ENCODE measurements at places on chromosomes 13 and 19.

GRCh38 chr19:51163257-51163656, 21.2 kb downstream of the SIGLEC7 start:
- DNase-seq = no peak

- DNase-seq = no peak
Observed at GRCh38 chr13:113588394-113589111, 4.0 kb downstream of the TFDP1 start.

- DNase-seq = no peak
Observed at GRCh38 chr13:34208336-34208735, 390.4 kb downstream of the RFC3 start.

DNA sequence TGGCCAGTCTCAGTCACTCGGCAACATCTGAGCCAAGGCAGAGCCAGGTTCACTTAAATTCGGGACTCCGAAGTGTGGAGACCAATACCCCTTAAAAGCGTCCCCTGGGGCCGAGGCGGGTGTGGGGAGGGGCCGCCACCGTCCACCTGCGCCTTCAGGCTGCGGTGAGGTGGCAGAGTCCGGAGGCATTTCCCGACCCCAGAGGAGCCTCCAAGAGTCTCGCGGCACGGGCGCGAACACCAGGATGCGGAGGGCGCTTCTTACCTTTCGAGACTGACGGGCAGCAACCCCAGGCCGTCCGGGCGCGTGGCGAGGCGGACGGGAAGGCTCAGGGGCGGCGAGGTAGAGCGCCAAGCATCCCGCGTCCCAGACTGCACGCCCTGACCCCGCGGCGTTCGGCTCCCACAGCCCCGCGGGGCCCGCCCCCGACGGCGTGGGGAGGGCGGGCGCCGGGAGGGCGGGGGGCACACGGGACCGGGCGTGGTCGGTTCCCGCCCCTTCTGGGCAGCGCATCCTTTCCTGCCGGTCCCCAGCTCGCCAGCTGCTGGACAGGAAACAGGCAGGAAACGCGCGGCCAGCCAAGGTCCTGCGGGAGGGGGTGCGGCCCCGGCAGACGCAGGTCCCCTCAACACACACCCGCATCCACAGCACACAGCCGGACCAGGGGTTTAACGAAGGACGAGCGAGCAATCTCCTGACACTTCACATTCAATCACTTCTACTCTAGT, at the start of gene THSD1:
THSD1 (minus strand) TSS at position 406 of the 728 bp plus-strand sequence. CDS start 3,572 bp downstream, outside the sequence.
- DNase-seq = no peak

DNA sequence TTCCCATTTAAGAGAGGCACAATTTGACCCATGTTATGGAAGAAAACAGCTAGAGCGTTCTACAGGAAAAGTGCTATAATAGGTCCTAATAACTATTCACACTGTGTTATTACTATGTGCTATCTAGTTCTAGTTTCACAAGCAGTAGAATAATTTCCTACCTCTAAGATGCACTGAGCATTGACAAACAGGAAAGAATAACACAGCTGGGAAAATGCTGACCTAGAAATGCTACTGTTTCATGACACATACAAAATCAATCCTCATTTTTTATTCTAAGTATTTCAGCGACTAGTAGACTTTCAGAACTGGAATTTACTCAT, 259.5 kb downstream of the ITGBL1 start:
- DNase-seq = no peak

DNA sequence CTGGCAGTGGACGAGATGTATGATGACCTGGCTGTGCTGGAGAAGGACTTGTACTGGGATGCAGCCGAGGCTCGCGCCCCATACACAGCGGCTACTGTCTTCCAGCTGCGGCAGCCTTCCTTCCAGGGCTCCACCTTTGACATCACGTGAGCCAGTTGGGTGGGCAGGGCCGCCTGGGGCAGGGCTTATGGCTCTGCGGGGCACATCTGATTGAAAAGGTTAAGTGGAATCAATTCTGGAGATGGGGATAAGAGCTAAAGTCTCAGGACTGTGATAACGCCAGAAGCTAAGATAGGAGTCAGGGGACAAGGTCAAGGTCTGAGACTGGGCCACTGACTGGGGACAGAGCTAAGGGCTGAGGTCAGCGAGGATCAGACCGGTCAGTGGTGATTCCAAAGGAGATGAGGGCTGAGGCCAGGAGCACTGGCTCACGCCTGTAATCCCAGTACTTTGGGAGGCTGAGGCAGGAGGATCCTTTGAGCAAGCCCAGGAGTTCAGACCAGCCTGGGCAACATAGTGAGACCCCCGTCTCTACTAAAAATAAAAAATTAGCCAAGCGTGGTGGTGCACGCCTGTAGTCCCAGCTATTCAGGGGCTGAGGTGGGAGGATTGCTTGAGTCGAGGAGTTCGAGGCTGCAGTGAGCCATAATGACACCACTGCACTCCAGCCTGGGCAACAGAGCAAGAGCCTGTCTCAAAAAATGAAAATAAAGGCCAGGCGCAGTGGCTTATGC, 4.7 kb downstream of the BEST2 start:
- DNase-seq = no peak

GRCh38 chr13:93259527-93260080, 33.0 kb downstream of the GPC6 start:
- DNase-seq = no peak

DNA sequence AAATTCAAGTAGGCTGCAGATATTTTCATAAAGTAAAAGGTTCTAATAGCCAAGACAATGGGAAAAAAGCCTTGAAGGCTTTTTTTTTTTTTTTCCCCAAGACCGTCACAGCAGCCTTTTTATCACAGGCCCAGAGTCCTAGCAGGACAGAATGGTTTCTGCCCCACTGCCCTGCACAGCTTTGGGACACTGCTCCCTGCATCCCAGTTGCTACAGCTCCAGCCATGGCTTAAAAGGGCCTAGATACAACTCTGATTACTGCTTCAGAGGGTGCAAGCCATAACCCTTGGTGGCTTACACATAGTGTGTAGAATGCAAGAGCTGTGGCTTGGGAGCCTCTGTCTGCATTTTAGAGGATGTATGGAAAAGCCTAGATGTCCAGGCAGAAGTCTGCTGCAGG, 1362.8 kb downstream of the SLITRK5 start:
- no peak for DNase-seq

DNA sequence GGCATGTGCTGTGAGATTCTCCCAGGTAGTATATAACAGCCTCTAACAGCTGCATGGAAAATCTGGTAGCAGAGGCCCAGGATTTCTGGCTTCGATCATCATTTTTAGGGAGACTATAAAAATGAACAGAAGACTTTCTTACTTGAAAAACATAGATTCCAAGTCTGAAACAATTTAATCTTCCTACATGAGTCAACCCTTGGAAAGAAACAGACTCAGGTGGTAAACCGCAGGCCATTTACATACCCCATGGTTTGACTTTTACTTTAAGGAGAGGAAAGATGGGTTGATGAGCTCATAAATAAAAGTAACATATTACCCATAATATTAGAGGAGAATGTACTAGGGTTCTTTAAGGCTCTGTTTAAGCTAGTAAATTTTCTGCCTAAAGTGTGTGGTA, 121.6 kb downstream of the CYSLTR2 start:
- no peak for DNase-seq

DNA sequence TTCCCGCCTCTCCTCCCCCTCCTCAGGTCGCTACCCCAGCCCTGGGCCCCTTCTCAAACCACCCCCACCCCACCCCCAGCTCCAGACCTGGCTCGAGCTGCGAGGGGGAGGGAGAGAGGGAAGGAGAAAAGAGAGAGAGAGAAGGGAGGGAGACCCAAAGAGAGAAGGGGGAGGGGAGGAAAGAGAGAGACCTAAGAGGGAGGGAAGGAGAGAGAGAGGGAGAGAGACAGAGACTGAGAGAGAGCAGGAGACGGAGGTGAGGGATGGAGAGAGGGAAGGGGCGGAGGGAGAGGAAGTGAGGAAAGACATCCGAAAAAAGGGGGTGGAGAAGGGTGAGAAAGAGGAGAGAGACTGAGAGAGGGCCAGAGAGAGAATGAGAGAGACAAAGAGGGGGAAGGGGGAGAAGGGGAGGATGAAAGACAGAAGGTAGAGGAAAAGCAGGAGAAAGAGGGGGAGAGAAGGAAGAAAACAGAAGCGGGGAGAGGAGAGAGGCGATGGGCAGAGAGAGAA, 2.0 kb upstream of the SPACA6 start:
- DNase-seq = no peak

DNA sequence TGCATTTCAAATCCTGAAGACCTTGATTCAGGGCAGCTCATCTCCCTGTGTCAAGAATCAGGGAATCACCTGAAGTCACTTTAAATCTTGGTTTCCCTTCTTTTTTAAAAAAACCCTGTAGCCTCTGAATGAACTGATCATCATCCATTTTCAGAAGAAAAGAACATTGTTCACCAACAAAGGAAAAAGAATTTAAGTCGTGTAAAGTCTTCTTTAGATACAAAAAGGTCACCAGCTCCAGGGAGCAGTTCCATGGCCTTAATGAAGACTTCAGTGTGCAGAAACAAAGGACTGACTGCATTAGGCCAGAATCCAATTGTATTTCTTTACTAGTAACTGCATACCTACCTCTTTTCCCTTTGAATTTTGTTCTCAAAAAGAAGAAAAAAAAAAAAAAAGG, 245.0 kb downstream of the ABCC4 start:
- DNase-seq = no peak

DNA sequence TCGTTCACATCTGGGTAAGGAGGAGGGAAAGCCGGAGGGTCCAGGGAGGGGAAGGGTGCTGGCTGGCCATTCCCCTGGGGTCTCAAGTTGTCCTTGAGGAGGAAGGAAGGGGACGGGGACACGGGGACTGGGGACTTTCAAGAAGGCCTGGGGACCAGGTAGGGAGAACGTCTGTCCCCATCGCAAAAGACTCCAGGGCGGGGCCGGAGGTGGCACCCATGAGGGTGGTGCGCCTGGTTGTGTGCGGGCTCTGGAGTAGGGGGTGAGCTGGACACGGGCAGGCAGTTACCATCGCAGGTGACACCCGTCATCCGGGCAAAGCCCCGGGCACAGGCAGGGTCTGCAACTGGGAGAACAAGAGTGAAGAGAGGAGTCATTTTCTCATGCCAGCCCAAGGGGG, 23.4 kb downstream of the FBN3 start:
- no peak for DNase-seq

DNA sequence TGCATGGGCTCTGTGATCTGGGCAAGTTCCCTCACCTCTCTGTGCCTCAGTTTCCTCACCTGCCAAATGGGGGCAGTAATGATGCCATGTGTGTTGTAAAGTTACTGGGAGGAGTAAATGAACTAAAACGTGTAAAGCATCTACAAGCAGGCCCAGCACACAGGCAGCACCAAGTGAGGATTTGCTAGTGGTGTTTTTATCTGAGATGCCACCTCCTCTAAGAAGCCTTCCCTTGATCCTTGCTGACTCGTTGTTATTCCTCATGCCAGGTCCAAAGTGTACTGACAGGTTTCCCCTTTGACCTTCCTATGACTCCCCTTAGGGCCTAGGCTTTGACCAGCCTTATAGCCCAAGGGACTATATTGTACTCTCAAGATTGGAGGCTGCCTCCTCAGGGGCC, 1.5 kb upstream of the UQCRFS1 start:
- DNase-seq = no peak

- DNase-seq = no peak
Observed at GRCh38 chr19:13526552-13526951, 20.3 kb upstream of the CACNA1A start.

- DNase-seq = no peak
Observed at GRCh38 chr13:113820813-113821651, 42.8 kb downstream of the GAS6 start.

DNA sequence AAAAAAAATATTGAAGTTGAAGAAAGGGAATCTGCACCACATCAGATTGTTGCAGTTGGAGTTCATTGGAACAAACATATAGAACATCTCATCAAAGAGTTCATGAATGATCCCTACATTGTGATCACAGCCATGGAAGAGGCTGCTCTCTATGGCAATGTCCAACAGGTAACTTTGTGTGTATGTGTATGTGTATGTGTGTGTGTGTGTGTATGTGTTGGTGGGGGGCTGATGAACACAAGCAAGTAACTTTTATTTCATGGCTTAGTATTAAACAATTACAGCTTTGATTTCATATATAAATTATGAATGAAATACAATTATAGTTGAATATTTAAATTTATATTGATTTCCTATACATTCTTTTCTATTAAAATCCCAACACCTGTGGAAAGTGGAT, 69.4 kb downstream of the SLC7A9 start:
- DNase-seq = no peak

- DNase-seq = no peak
Observed at GRCh38 chr13:113364901-113365582, 1.1 kb upstream of the GRTP1 start.

- DNase-seq = no peak
Observed at GRCh38 chr13:93260591-93260990, 34.0 kb downstream of the GPC6 start.

DNA sequence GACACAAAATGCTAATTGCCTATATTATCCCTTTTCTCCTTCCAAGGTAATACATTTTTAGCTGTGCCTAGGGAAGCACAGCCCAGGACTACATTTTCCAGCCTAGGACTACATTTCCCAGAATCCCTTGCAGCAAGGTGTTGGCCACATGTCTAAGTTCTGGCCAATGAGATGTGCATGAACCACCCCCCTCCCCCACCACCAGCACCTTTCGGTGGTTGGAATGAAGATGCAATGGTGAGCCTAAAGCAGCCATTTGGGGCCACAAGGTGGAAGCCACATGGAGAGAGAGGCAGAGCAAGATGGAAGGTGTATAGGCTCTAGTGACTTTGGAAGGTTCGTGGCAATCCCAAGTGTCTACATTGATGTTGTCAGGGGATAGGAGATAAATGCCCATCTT, 16.2 kb downstream of the UNC13A start:
- DNase-seq = no peak

GRCh38 chr19:45152504-45153338, 8.1 kb downstream of the NKPD1 start:
- DNase-seq = no peak

- no peak for DNase-seq
Observed at GRCh38 chr19:4547303-4548237, 7.7 kb upstream of the LRG1 start.

DNA sequence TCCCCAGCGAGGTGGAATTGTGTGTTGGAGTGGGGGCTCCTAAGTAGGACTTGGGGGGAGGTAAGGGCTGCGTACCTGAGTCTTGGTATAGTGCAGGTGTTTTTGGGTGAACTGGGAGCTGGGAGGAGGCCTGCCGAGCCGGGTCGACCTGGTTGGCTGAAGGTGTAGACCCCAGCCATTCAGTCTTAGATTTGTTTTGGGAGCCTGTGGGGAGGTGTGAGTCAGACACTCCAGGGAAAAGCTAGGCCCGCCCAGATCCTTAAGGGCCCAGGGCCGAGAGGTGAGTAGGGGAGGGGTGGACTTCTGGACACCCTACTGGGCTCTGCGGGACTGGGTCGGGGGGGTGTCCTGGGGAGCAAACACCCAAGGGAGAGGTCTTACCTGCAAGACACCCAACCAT, 935 bp downstream of the CRB3 start:
- no peak for DNase-seq

- no peak for DNase-seq
Observed at GRCh38 chr19:3161453-3161852, 17.1 kb upstream of the S1PR4 start.

GRCh38 chr19:45591004-45591637, 6.5 kb upstream of the OPA3 start:
- DNase-seq = no peak

Data from activated CD8-positive, alpha-beta memory T cell treated with anti-CD3 and anti-CD28 coated beads for 4 hours (primary cell).